SK-N-SH (cell line): ENCODE measurements at places on chromosomes 1 and 21.

GRCh38 chr1:12163210-12163609 is 3.6 kb upstream of the TNFRSF1B start:
- no peak for DNase-seq

DNA sequence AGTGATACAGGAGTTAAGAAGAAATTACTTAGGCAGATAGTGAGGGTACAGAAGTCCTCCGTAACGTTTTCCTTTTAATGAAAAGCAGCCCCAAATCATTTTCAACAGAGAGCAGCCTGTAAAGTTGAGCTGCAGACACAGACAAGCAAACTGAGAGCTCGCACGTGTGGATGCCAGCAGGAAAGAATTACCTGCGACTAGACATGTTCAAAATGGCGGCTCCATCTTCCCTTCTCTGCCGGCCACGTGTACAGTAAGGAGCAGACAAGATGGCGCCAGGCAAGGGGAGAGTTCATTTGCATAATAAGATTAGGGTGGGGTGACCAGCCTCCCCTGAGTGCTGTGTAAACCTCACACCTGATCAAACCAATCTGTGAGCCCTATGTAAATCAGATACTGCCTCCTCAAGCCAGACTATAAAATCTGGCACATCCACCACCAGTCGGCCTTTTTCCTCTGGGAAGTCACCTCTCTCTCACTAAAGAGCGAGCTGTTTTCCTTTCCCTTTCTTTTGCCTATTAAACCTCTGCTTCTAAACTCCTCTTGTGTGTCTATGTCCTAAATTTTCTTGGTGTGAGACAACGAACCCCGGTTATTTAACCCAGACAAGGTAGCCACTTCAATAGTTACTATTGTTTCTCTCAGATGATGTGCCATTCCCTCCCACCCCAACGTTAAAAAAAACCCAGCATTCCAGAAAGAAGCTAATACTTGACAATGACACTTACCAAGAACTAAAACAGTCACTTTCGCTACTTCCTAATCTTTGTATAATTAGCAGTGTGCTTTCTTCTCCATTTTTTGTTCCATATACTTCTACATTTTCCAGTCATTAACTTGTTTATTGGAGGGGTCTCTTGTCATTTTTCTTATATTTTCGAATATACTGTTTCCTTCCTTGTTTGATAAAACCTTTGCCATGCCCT is 27.4 kb downstream of the DUSP10 start:
- DNase-seq = no peak

DNA sequence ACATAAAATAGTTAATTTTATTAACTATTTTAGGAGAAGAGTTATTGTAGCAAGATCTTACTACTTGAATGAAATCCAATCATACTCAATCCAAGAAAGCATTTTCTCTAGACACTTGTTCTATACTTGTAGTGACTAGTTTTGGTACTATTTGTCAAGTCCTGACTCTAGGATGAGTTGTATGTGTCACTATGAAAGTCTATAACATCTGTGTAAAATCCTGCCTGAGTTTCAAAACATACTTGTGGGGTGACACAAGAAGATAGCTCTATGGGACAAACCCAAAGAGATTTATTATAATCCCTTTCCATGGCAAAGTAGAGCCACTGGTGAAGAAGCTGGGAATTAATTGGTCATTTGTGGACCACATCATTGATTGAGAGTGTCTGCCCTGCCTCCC is 1042.2 kb upstream of the ADGRL4 start:
- no peak for DNase-seq

- no peak for DNase-seq
These were observed 8.5 kb downstream of the DIO1 start for GRCh38 chr1:53902235-53903138.

GRCh38 chr1:237012788-237013383 is 8.6 kb upstream of the MT1HL1 start:
- DNase-seq = peak; percentile 28

GRCh38 chr1:197715806-197716205 is 59.5 kb downstream of the DENND1B start:
- DNase-seq = no peak

GRCh38 chr1:2414297-2414958 is 2.1 kb upstream of the PEX10 start:
- DNase-seq = peak; percentile 91

DNA sequence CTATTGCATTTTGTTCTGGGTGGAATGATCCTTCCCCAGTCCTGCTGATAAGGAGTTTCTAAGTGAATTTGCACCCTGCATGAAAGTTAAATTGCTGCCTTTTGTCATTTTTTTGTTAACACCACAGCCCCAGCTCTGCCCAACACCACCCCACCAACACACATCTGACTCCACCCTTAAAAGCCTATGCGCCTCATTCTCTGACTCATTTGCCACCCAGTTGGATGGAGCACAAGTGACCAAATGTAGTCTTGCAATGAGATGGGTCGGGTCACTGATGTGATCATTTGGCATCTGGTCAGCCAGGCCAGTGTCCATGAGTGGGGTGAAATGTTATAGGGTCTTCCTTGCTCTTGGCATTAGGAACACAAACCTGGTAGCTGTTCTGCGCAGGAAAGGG is 256.8 kb downstream of the KAZN start:
- no peak for DNase-seq

DNA sequence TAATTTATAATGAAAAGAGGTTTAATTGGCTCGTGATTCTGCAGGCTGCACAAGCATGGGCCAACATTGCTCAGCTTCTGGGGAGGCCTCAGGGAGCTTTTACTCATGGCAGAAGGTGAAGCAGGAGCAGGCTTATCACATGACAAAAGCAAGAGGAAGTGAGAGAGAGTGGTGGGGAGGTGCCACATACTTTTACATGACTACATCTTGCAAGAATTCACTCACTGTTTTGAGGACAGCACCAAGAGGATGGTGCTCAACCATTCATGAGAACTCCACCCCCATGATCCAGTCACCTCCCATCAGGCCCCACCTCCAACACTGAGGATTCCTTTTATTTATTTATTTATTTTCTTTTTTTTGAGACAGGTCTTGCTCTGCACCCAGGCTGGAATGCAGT is 5.5 kb upstream of the PLEKHM2 start:
- DNase-seq = no peak

- DNase-seq = no peak
These were observed 11.3 kb upstream of the DNMT3L start for GRCh38 chr21:44273046-44273445.

DNA sequence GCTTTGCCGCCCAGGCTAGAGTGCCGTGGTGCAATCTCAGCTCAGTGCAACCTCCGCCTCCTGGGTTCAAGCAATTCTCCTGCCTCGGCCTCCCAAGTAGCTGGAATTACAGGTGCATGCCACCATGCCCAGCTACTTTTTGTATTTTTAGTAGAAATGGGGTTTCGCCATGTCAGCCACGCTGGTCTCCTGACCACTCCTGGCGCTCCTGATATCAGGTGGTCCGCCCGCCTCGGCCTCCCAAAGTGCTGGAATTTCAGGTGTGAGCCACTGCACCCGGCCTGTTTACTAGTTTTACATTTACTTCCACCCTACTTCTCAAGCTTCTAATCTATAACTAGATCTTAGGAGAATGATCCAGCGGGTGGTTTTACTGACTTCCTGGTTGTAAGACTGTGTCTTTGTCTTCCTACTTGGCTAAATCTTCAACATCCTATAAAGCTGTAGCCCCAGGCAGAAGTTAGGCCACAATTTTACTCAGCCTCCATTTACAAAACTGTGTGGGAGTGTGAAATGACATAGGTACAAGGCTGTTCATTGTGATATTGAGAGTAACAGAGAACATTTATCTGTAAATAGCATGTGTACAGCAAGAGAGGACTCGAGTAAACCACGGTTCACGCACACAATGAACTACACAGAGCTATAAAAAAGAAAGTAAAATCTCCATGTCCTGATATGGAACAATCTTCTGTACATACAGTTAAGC is 9.6 kb upstream of the POU2F1 start:
- DNase-seq = no peak

DNA sequence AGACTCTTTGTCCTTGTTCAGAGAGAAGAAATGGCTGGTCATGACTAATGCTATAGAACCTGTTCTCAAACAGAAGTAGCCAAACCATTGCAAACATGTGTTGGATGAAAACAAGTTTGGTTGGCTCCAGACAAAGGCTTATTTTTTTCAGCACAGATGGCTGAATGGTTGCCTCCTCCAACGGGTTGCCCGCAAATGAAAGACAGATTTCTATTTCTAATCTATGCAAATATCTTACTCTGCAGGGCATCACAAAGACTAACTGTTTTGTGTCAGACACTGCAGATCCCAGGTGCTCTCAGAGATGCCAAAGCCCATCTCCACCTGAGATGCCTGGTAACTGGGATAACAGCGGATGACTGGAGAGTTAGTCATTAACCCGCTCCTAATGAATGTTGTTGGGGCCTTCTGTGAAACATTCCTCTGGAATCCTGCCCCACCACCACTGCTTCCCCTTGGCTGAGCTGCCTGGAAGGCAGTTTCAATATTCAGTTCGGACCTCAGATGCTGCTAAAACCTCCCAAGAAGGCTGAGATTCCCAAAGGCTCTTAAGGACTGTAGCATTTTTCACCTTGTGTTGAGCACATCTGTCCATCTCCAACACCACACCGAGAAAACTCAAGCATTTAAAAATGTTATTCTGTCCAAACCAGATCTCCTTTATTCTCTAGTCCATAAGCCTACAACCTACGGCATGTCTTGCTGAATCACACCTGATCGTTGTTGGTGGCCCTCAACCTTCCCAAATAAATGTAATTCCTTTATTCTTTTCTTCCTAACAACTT is 104.4 kb downstream of the PTPN14 start:
- peak; percentile 42 for DNase-seq

DNA sequence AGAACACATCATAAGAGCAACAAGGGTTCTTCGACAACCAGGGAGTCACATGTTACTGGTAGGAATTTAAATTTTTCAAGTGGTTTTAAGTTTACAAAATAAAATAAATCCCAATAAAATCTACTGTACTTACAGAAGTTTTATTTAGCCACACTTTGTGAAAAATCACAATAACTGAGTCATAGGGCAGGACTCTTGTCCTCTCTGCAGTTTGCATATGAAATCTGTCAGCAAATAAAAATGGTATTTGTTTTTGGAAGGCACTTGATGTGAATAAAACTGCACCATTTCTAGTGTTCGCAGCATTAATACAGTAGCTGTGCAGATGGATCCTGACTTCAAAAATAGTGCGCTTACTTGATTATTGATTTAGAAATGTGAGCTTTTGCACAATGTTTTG is 150.4 kb downstream of the LBR start:
- no peak for DNase-seq

DNA sequence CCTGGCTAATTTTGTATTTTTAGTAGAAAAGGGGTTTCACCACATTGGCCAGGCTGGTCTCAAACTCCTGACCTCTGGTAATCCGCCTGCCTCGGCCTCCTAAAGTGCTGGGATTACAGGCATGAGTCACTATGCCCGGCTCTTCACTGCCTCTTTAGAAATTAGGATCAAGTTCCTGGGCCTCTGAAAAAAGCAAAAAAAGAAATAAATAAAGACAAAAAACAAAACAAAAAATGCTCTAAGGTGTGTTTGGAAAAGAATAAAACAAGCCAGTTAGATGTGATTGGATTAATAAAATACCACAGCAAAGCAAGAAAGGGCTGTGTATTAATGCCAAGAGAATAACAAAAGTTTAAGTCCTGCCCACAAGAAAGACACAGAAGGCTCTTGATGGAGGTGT is 4.2 kb upstream of the ABCB10 start:
- no peak for DNase-seq

- DNase-seq = no peak
These were observed 188.3 kb upstream of the ARHGEF16 start for GRCh38 chr1:3265835-3266805.

DNA sequence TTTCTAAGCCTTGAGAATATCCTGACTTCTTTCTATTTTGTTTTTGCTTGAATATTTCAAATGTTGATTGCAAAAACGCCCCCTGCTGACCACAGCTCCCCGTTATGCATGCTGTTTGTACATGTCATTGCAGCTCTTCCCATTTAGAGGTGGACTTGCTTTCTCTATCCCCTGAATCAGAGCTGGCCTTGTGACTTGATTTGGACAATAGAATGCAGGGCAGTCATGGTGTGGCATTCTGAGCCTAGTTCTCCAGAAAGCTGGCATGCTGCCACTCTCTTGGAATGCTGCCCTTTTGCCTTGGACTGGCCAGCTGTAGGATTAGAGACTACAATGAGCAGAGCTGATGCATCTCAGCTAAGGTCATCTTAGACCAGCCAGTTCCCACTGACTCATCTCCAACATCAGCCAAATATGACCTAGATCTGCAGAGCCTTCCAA is 1561.5 kb downstream of the MRPL39 start:
- DNase-seq = peak; percentile 30

DNA sequence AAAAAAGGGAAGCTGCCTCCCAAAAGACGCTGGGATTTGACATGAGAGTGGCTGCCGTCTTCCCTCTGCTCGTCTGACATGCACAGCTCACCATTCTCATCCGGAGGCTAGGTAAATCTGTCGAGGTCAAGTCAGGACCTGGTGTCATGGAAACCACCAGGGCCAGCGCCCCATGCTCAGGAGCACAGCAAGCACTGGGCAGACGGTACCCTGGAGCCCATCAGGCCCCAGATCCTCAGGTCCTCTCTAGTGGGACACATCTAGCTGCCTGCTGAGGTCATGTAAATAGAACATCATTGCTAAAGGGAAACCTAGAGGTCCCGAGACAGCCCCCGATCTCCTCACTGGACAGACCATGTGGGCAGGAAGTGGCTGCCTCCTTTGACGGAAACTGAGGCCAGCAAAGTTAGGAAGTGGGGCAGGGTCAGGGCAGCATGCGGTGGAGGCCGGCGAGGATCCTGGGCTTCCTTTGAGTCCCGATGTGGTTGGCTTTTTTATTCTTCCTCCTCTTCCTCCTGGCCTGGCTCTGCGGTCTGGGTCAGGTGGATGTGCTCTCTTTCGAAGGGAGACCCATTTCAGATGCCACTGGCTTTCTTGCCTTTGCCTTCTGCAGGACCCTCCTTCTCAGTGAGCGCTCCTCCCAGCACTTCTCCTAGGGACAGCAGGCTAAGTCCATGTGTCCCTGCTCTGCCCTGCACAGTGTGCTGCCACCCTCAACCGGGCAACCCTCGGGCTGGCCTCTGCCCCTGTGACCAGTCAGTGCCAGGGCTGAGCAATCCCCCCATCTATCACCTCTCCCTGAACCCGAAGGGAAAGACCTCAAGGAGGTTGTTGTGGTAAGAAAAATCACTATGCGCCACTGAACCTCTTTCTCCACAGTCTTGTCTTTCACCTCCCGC is 5.9 kb downstream of the AGT start:
- no peak for DNase-seq

GRCh38 chr1:212489284-212489859 is 56.7 kb downstream of the NENF start:
- no peak for DNase-seq

GRCh38 chr1:22208268-22208972 is 65.5 kb upstream of the WNT4 start:
- DNase-seq = peak; percentile 59

- no peak for DNase-seq
These were observed 14.7 kb upstream of the MYOM3 start for GRCh38 chr1:24126672-24127023.

DNA sequence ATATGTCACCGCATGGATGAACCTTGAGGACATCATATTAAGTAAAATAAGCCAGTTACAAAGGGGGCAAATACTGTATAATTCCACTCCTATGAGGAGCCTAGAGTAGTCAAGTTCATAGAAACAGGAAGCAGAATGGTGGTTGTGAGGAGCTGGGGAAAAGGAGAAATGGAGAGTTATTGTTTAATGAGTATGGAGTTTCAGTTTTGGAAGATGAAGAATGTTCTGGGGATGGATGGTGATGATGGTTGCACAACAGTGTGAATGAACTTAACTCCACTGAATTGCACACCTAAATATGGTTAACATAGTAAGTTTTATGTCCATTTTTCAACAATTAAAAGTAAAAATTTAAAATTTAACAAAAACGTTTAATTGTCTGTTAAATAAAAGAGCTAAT is 220.9 kb upstream of the JUN start:
- no peak for DNase-seq
